G401 (cell line): ENCODE measurements at places on chromosomes 16 and 17. TPM values are rescaled to one million over a fixed set of nuclear protein-coding genes. Genes with fewer than 3 reads are reported as not detected.

GRCh38 chr17:57899391-57899790 lies 49.5 kb upstream of the MRPS23 start:
- DNase-seq = no peak

GRCh38 chr17:81436294-81436849 lies 41.1 kb downstream of the BAHCC1 start:
- DNase-seq = no peak

CHST5 gene
- 0.12 TPM in 1 of 2 replicates, not detected in the other for total RNA-seq

- no peak for DNase-seq
Observed at GRCh38 chr16:66479661-66480264, 52.7 kb downstream of the BEAN1 start.

DNA sequence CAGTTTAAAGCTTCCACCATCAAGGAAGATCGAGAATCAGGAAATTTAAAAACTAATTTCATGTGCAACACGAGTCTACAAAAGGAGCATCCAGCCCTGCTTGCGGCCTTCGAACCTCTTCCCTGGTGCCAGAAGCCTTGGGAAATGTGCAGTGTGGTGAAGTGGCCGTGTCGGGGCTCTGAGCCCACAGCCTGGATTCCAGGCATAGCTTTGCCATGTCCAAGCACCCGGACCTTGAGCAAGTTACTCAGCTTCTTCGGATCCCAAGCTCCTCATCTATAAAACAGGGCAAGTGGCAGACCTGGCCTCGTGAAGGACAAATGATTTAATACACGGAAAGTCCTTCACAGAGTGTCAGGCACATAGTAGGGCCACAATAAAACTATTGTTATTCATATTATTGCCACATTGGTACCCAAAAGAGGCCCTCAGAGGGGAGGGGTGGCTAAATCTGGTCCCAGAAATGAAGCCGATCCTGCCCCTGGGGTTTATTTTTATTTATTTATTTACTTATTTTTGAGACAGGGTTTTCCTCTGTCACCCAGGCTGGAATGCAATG lies 34.8 kb downstream of the COTL1 start:
- no peak for DNase-seq
